ENCODE measurements at places on chromosomes 6 and 20.

- DNase-seq = no peak
Measured at GRCh38 chr20:58436868-58437645, 48.0 kb downstream of the VAPB start.

DNA sequence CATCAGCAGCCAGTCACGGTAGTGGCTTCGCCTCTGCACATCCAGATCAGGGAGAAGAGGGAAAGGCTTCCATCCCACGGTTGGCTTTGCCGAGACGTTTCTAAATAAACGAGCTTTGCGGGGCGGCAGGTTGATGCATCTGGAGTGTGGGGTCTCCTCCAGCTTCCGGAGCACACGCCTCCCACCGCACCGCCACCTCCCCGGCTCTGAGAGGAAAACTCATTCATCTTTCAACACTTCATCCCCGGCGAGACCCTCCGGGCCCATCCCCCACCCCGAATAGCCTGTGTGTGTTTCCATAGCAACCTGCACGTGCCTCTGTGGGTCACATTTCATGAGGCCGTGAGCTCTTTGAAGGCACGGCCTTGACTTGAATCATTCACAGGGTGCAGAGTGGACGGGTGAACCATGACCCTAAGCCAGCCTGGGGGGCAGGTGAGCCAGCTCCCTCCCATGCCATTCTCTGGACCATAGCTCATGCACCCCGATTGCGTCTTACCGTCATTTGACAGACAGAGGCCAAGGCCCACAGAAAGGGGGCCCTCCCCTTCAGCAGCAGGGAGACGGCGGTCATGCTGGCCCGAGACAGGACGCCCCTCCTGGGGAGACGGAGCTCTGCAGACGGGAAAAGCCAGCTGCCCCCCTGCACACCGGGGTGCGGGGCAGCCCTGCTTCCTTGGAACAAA lies 16.2 kb upstream of the CHRNA4 start:
- DNase-seq = no peak

DNA sequence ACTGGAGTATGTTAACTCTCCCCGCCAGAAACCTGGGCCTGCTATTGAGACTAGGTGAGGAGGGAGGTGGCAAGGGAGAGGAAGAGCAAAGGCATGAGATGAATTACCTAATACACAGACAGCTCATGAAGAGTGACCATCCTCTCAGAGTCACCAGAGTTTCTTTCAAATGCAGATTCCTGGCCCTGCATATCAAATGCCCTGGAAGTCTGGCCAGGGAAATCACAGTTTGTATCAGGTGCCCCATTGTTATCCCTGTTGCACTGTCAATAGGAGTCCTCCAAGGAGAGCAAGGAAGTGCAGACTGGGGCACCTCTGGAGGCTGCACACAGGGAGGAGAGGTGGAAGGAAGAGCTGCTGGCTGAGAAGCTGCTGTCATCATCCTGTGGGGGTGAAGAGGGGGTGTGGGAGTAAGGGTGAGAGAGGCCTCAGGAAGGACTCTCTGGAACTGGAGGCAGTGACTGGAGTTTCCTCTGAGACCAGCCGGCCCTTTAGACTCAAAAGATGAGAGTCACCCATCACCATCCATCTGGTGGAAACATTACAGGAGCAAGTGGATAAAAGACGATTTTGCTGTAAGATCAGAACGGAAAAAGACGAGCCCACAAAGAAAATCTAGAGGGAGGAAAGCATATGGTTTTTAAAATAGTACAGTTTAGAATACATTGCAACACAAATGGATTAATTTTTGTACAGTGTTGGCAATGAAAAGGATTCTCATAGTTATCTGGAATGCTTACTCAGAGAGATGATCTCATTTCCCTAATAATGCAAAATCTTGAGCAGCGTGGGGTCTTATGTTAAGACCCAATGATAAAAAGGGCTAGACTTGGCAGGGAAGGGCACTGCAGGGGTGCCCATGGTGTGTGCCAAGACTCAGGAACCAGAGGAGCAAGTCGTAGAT lies 268.1 kb downstream of the UST start:
- peak; percentile 13 for DNase-seq

GRCh38 chr6:143241111-143241510 lies 180.4 kb downstream of the AIG1 start:
- DNase-seq = no peak

DNA sequence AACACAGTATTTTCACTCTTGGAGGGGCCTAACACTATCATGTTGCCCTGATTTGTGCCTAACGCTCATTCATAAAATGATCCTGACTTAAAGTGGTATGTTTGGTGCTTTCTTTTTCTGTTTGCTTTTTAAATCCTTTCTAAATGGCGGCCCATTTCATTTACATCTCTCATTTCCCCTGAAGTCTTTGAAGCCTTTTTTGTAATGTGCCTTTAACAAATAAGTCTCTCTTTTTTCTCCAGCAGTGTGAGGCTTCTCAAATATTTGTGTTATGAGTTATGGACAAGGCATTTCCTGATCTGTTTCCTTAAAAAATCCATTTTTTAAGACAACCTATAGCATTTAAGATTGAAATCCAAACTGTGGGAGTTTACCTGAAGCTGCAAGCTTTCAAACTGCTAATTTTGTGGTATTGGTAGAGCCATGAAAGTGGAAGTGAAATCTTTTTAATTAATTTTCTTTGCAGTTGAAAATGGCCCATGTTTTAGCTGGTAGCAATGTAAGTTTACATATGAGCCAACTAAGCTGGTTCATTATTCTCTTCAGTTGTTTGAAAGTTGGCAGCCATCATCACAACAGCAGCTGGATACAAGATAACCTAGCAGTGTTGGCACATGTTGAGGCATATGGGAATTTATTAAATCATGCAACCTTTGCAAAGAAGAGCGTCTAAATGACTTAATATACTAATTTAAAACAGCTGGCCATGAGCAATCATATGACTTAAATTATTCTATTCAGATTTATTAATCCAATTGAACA lies 469.7 kb downstream of the CDKAL1 start:
- DNase-seq = no peak

DNA sequence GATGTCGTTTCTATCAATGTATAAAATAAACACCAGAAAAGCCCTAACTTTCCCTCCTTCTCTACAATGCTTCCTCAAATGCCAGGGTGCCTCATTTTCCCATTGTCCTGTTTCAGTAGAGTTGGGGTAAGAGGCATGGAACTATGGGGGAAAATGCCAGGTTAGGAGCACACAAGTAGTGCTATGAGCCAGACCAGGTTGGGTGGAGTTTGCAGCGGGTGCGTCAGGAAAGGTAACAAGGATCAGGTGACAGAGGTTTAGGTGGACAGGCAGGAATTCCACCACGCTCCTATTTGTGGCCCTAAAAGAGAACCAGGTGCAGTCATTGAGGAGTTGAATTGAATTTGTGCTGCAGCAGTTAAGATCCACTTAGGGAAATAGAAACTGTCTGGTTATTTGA lies 36.5 kb downstream of the SYTL3 start:
- DNase-seq = no peak

GRCh38 chr6:44431118-44431725 lies 43.7 kb downstream of the CDC5L start:
- DNase-seq = no peak

- no peak for DNase-seq
Measured at GRCh38 chr6:37303891-37304503, 46.1 kb upstream of the TMEM217 start.
